ENCODE measurements at places on chromosomes 7 and 10.

- DNase-seq = no peak
Observed at GRCh38 chr10:116845823-116846222, 3.5 kb upstream of the ENO4 start.

DNA sequence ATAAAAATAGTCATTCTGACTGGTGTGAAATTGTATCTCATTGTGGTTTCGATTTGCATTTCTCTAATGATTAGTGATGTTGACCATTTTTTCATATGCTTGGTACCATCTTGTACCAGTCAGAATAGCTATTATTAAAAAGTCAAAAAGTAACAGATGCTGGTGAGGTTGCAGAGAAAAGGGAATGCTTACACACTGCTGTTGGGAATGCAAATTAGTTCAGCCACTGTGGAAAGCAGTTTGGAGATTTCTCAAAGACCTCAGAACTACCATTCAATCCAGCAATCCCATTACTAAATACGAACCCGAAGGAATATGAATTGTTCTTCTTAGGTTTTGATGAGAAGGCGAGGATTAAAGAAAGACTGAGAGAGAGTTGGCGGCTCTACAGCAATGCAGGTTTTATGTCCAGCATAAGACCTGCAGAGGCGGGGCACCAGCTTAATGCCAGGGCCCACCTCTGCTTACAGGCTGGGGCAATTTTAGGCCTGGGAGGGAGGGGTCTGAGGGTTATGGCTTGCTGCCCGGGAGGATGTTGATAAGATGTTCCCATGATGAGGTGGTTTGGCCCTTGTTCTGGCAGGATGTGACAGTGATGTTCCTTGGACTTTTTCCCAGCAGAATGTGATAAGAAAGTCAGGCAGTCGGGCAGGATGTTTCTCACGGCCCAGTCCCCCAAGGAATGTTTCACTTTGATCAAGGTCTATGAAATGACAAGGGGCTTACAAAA, 74.4 kb downstream of the MEST start:
- DNase-seq = peak; percentile 95

DNA sequence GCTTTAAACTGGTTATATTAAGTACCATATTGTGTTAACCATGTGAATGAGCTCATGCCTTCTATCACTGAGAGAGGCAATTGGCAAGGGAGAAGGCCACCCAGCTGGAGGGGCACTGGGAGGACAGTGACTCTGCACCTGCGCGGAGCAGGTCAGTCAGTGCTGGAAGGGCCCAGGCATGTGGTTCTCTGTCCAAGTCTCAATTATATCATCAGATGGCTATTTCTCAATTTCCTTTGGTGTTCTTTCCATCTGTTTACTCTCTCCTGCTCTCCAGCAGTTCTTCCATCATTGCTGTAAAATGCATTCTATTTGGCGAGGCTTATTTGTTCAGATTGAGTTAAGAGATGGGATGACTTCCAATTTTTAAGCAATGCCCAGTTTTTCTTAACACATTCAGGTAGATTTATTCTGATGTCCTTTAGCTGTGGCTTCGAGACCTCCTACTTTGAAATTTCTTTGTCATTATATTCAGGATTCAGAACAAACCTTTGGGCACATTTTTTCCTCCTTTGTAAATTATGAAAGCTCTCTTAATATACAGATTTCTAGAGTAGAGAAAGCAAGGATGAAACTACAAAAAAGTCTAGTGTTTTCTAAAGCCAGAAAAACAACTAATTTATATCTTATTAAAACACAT, 159.3 kb downstream of the BMPER start:
- DNase-seq = peak; percentile 56

DNA sequence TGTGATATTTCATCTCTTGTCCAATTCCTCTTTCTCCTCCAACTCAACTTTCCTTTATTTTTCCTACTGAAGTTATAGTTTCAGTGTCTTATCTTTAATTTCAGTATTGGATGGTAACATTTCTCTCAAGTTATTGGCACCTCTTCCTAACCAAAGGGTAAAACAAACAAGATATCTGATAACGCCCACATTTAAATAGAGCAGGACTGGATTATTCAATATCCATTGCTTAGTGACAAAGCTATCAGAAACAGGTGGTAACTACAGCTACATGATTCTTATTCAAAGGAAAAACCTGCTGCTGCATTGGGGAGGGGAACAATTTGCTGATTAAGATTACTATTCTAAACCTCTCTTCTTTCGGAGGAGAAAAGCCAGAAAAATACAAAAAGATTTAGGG, 87.8 kb downstream of the TAF3 start:
- no peak for DNase-seq

DNA sequence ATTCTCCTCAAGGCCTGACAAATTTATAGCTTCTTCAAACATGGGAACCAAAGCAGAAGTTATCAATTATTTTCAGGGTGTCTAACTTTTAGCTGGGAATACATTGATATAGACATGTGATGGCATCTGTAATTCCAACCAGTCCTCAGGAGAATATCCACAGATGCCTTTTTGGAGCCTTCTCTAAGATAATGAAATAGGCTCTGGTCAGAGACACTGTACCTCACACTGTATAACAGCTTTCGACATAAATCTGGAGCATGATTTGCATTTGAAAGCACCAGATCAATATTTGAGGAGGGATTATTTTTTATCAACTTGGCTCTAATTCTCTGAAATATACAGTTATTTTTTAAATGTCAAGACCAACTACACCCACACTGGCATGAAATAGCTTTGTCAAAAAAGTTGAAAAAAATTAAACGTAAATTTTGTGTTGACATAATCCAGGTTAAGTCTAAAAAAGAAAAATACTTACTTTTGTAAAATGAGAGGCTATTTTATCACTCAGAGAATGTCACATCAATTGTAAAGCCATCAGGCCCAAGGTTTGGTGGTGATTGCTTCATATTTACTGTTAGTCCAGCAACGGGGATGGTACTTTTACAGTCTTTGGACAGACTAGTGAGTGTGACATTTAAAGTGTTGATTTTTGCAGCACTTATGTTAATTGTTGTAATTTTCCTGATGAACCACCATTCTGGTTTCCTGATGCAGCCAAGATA, 177.0 kb upstream of the SP8 start:
- no peak for DNase-seq

GRCh38 chr7:115940460-115941060, 90.0 kb downstream of the TFEC start:
- DNase-seq = peak; percentile 5

- no peak for DNase-seq
Observed at GRCh38 chr10:5566614-5567013, 41.9 kb downstream of the CALML3 start.

GRCh38 chr10:17782921-17783665, 26.1 kb upstream of the MRC1 start:
- DNase-seq = peak; percentile 97
